Urinary bladder (tissue), 4 donors: ENCODE measurements at places on chromosomes 7 and 10. TPM values are rescaled to one million over a fixed set of nuclear protein-coding genes. Genes with fewer than 3 reads are reported as not detected.

- DNase-seq = no peak
Observed at GRCh38 chr7:18228686-18229085, 201.0 kb upstream of the PRPS1L1 start.

PAX4 gene
- not detected for total RNA-seq

DNA sequence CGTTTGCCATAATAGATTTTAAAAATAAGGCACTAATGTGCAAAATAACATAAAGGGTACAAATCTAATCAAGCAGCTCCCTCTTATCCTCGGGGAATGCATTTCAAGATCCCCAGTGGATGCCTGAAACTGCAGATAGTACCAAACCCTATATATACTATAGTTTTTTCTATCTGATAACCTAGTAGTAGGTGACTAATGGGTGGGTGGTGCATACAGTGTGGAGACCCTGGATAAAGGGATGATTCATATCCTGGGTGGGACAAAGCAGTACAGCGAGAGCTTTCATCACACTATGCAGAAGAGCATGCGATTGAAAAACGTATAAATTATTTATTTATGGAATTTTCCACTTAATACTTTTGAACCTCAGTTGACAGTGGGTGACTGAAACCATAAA is 464.5 kb downstream of the GRID1 start:
- no peak for DNase-seq

GRCh38 chr10:119135513-119135881 is 30.0 kb downstream of the SFXN4 start:
- DNase-seq = no peak

ASZ1 gene
- total RNA-seq = not detected

HGF gene
- total RNA-seq = 42.7 TPM

- no peak for DNase-seq
Observed at GRCh38 chr7:133945497-133945896, 181.6 kb upstream of the LRGUK start.

- no peak for DNase-seq
Observed at GRCh38 chr7:44738051-44738723, 10.5 kb upstream of the ZMIZ2 start.
